ENCODE measurements at places on chromosomes 2 and 18. TPM values are rescaled to one million over a fixed set of nuclear protein-coding genes. Genes with fewer than 3 reads are reported as not detected.

GRCh38 chr2:28975671-28976070 lies 5.4 kb upstream of the TOGARAM2 start:
- H3K36me3 ChIP-seq, result no peaks in the 10 kb centered on the region
- H3K4me1 ChIP-seq, result no peaks in the 10 kb centered on the region
- no peak for DNase-seq
- no peaks in the 10 kb centered on the region for H3K27me3 ChIP-seq
- no peak overlapping the region for H3K27ac ChIP-seq

The CFAP65 gene
- total RNA-seq, result 0.11 TPM

The CXCR1 gene
- not detected for total RNA-seq

The SLC20A1 gene
- total RNA-seq, result 48.4 TPM

- no peak overlapping the region for H3K27ac ChIP-seq
- H3K36me3 ChIP-seq, result no peaks in the 10 kb centered on the region
- DNase-seq, result no peak
- no peak overlapping the region for H3K4me3 ChIP-seq
Observed at GRCh38 chr2:128347701-128348539, 29.3 kb upstream of the HS6ST1 start.

GRCh38 chr2:134347756-134348155 lies 93.9 kb downstream of the MGAT5 start:
- H3K27ac ChIP-seq, result no peak overlapping the region
- H3K4me3 ChIP-seq, result no peak overlapping the region
- no peaks in the 10 kb centered on the region for H3K36me3 ChIP-seq
- H3K4me1 ChIP-seq, result no peaks in the 10 kb centered on the region

GRCh38 chr2:55926974-55927373 lies 3.4 kb upstream of the EFEMP1 start:
- DNase-seq, result no peak
- no peaks in the 10 kb centered on the region for H3K27me3 ChIP-seq

The SCN9A gene
- not detected for total RNA-seq

DNA sequence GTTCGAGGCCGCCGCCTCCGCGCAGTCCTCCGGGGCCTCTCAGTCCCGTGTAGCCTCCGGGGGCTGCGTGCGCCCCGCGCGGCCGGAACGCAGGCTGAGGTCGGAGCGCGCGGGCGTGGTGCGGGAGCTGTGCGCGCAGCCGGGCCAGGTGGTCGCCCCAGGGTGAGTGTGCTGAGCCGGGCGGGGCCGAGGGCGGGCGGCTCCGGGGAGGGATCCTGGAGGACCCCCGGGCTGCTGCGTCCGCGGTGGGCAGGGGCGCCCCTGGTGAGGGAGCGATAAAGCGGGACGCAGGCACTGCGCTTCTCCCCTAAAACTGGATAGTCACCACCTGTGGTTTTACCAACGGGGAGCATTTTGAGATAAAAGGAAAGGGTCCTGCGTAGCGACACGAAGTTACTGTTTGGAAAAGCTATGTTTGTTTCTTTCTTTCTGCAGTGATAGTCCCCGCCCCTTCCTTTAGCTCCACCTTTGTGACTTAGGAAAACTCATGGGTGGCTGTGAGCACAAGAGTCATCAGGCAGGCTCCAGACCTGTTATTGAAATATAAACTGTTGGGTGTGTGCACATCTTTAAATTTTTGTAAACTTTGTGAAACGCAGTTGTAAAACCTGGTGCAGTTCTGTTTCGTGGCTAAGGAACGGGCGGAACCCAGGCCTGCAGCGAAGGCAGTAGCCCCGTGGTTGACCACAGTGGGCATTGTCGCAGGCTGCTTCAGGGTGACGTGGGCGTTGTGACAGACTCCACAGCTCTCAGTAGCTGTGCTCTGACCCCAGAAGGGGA lies 687 bp downstream of the CTDP1 start:
- H3K4me3 ChIP-seq, result peak overlapping the region; percentile 92
- no peaks in the 10 kb centered on the region for H3K36me3 ChIP-seq
- no peak overlapping the region for H3K27ac ChIP-seq
- peaks cover 33% of the 10 kb centered on the region for H3K4me1 ChIP-seq
- peak; percentile 65 for DNase-seq

- no peak overlapping the region for H3K27ac ChIP-seq
- no peak overlapping the region for H3K4me3 ChIP-seq
- H3K27me3 ChIP-seq, result no peaks in the 10 kb centered on the region
- DNase-seq, result no peak
- H3K4me1 ChIP-seq, result peaks cover 12% of the 10 kb centered on the region
- no peaks in the 10 kb centered on the region for H3K36me3 ChIP-seq
Observed at GRCh38 chr2:6793913-6794312, 71.8 kb downstream of the CMPK2 start.

GRCh38 chr18:46497129-46497528 lies 159.9 kb downstream of the LOXHD1 start:
- H3K4me3 ChIP-seq, result no peak overlapping the region
- H3K4me1 ChIP-seq, result no peaks in the 10 kb centered on the region
- no peaks in the 10 kb centered on the region for H3K36me3 ChIP-seq
- peak; percentile 56 for DNase-seq
- H3K27me3 ChIP-seq, result no peaks in the 10 kb centered on the region
- H3K27ac ChIP-seq, result no peak overlapping the region

DNA sequence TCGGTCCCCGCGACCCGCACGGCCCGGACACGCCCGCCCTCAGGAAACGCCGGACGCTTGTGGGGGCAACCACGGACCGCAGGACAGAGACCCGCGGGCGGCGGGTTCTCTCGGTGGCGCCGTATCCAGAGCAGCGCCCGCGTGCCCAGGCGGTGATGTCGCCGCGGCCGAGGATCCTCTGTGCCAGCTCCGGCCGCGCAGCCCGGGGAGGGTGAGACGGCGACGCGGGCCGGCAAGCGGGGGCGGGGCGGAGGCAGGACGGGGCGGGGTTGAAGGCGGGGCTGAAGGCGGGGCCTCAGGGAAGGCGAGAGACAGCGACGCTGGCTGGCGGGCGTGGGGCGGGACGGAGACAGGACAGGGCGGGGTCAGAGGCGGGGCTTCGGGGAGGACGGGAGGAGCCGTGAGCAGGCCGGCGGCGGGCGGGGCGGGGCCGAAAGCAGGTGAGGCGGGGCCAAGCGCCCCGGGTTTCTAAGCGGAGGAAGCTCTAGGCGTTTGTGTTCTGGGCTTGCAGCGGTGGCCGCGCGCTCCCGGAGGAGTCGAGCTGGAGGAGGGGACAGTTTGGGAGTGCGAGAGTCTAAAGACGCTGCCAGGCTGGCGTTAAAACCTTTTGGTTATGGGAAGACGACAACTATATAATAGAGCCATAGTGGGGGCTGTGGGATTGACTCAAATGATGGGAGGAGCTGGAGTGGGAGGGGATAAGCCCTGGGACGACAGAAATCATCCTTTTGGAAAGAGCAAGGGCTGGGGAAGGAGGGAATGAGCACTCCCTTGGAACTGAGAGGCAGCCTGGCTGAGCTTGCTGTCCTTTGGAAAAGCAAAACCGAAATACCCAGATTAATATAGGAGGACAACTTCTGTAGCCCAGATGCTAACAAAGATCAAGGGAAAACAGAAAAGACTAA lies at the start of gene DSEL:
Gene DSEL (minus strand): TSS at position 182 of the 905 bp plus-strand sequence. CDS start 2,112 bp downstream, outside the sequence.
- no peaks in the 10 kb centered on the region for H3K4me1 ChIP-seq
- no peaks in the 10 kb centered on the region for H3K27me3 ChIP-seq
- no peaks in the 10 kb centered on the region for H3K36me3 ChIP-seq
- DNase-seq, result no peak
- H3K27ac ChIP-seq, result no peak within 1 kb of the TSS

DNA sequence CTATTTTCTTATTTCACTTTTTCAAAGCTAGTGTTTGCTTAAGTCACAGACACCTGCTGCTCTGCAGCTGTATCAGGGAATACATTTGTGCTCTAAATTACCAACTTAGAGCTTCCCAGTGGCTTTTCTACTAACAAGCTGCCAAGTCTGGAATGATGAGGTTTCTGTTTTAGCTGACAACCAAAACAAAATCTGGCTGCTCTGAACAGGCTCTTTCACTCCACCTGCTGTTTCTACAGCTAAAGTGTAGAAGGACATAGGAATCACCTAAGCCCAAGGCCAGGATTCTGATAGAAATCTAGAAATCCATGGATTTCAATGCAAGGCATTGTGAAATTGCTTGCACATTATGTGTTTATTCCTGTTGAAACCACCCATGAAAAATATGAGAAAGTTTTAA lies 201.2 kb downstream of the SUCLG1 start:
- H3K36me3 ChIP-seq, result no peaks in the 10 kb centered on the region
- DNase-seq, result no peak
- no peak overlapping the region for H3K4me3 ChIP-seq
- no peak overlapping the region for H3K27ac ChIP-seq
- no peaks in the 10 kb centered on the region for H3K4me1 ChIP-seq

- no peaks in the 10 kb centered on the region for H3K4me1 ChIP-seq
- H3K36me3 ChIP-seq, result no peaks in the 10 kb centered on the region
- H3K4me3 ChIP-seq, result no peak overlapping the region
- DNase-seq, result no peak
Observed at GRCh38 chr2:26630669-26631360, 10.4 kb downstream of the CIB4 start.

The ABCG5 gene
- total RNA-seq, result not detected

The SP5 gene
- total RNA-seq, result not detected

GRCh38 chr2:240795916-240796510 lies 24.0 kb downstream of the KIF1A start:
- no peaks in the 10 kb centered on the region for H3K4me1 ChIP-seq
- no peak overlapping the region for H3K27ac ChIP-seq
- no peaks in the 10 kb centered on the region for H3K27me3 ChIP-seq

The ACMSD gene
- total RNA-seq, result not detected

The MFSD2B gene
- not detected for total RNA-seq

The STARD6 gene
- total RNA-seq, result not detected

DNA sequence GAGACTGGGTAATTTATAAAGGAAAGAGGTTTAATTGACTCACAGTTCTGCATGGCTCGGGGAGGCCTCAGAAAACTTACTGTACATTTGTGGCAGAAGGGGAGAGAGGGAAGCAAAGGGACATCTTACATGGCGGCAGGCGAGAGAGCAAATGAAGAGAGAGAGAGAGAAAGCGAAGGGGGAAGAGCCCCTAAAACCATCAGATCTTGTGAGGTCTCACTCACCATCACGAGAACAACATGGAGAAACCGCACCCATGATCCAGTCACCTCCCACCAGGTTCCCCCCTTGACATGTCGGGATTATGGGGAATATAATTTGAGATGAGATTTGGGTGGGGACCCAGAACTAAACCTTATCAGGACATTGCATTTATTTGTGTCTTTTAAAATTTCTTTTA lies 75.9 kb downstream of the ACSL3 start:
- no peaks in the 10 kb centered on the region for H3K27me3 ChIP-seq
- H3K36me3 ChIP-seq, result peaks cover 48% of the 10 kb centered on the region
- no peak overlapping the region for H3K27ac ChIP-seq
- H3K4me3 ChIP-seq, result no peak overlapping the region
- H3K4me1 ChIP-seq, result peaks cover 4% of the 10 kb centered on the region

DNA sequence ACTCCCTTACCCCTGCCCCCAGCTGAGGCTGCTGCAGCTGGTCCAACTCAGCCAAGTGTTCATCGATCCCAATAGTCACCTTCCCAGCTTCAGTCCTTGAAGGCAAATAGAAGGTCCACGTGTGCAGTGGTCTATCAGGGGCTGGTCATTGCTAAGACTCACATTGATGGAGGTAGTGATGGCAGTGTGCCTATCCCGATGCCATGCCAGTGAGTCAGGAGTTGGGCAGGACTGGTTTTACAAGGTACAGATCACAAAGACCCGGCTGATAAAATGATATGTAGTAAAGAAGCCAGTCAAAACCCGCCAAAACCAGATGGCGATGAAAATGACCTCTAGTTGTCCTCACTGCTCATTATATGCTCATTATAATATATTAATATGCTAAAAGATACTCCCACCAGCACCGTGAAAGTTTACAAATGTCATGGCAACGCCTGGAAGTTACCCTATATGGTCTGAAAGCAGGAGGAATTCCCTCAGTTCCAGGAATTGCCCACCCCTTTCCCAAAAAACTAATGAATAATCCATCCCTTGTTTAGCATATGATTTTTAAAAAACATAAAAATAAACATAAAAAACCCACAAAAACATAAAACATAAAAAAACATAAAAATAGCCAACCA lies 2.9 kb upstream of the C2orf80 start:
- no peaks in the 10 kb centered on the region for H3K27me3 ChIP-seq
- H3K27ac ChIP-seq, result no peak overlapping the region
- no peaks in the 10 kb centered on the region for H3K4me1 ChIP-seq

GRCh38 chr2:131027566-131028528 lies 65.4 kb downstream of the FAM168B start:
- no peak overlapping the region for H3K4me3 ChIP-seq
- no peaks in the 10 kb centered on the region for H3K36me3 ChIP-seq
- no peak for DNase-seq
- H3K4me1 ChIP-seq, result no peaks in the 10 kb centered on the region
- H3K27me3 ChIP-seq, result 0 out of 2 replicates have a peak, but pooled peaks cover 7% of the 10 kb centered on the region

- DNase-seq, result no peak
- H3K4me1 ChIP-seq, result no peaks in the 10 kb centered on the region
- H3K4me3 ChIP-seq, result no peak overlapping the region
- no peaks in the 10 kb centered on the region for H3K27me3 ChIP-seq
- no peak overlapping the region for H3K27ac ChIP-seq
Observed at GRCh38 chr2:81589406-81589805, 1284.9 kb upstream of the LRRTM1 start.

- no peak overlapping the region for H3K4me3 ChIP-seq
- peaks cover 22% of the 10 kb centered on the region for H3K4me1 ChIP-seq
- H3K27ac ChIP-seq, result no peak overlapping the region
- H3K36me3 ChIP-seq, result peaks cover 11% of the 10 kb centered on the region
Observed at GRCh38 chr2:98604547-98604946, 3.8 kb downstream of the COA5 start.

DNA sequence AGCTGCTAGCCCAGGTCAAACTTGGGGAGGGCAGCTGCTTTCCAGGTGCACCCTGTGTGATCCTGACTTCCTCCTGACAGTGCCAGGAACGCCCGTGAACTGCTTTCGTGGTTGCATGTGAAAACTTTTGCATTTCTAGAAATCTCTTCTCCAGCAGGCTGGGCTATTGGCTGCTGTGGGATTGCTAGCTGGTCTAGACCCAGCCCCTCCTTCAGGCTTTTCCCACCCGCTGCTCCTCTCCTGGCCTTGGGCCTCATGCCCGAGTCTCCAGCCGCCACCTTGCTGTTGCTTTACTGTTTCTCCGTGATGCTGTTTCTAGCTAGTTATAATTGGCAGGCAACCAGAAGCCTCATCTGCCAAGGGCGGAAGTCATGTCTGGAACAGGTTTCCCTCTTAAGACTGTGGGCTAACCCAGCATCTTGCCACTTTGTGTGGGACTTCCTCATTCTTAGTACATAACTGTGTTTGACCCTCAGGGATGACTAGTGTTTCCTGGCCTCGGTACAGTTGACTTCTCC lies 27.0 kb upstream of the MGAT4A start:
- H3K36me3 ChIP-seq, result no peaks in the 10 kb centered on the region
- no peaks in the 10 kb centered on the region for H3K27me3 ChIP-seq
- peak; percentile 88 for DNase-seq
- H3K4me3 ChIP-seq, result peak overlapping the region; percentile 56
- peaks cover 43% of the 10 kb centered on the region for H3K4me1 ChIP-seq
- peak overlapping the region; percentile 27 for H3K27ac ChIP-seq

The CFC1 gene
- not detected for total RNA-seq

GRCh38 chr18:23173912-23174311 lies 38.6 kb downstream of the CABLES1 start:
- H3K27me3 ChIP-seq, result no peaks in the 10 kb centered on the region
- no peaks in the 10 kb centered on the region for H3K36me3 ChIP-seq
- no peak for DNase-seq
- H3K4me3 ChIP-seq, result no peak overlapping the region
- H3K27ac ChIP-seq, result no peak overlapping the region
- peaks cover 12% of the 10 kb centered on the region for H3K4me1 ChIP-seq

Measured in Karpas-422 (cell line).